D721Med (cell line): ENCODE measurements at places on chromosomes 11 and 22.

DNA sequence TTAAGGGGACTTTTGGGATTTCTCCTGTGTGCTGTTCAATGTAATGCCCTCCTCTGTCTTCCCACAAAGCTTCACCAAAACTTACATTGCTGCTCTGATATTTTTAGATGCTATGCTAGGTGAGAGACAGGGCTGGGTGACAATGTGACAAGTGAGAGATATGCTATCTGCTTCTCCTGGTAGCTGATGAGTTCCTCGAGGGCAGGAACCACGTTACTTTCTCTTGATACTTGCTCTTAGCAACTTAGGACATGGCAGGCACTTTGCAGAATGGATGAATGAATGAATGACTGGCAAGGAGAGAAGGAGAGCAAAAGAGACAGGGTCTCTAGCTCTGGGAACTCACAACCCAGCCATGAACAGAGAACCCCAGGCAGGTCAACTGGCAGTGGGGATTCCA is 115.4 kb downstream of the C11orf58 start:
- DNase-seq = no peak

- no peak for DNase-seq
Measured at GRCh38 chr22:35630387-35630793, 13.3 kb upstream of the MB start.

- no peak for DNase-seq
Measured at GRCh38 chr11:12696911-12697581, 22.8 kb downstream of the TEAD1 start.

- no peak for DNase-seq
Measured at GRCh38 chr22:42194953-42195352, 64.3 kb upstream of the CYP2D6 start.

GRCh38 chr22:44085743-44086270 is 61.7 kb downstream of the PARVB start:
- no peak for DNase-seq

- DNase-seq = no peak
Measured at GRCh38 chr11:127332896-127333295, 332.3 kb upstream of the KIRREL3 start.

DNA sequence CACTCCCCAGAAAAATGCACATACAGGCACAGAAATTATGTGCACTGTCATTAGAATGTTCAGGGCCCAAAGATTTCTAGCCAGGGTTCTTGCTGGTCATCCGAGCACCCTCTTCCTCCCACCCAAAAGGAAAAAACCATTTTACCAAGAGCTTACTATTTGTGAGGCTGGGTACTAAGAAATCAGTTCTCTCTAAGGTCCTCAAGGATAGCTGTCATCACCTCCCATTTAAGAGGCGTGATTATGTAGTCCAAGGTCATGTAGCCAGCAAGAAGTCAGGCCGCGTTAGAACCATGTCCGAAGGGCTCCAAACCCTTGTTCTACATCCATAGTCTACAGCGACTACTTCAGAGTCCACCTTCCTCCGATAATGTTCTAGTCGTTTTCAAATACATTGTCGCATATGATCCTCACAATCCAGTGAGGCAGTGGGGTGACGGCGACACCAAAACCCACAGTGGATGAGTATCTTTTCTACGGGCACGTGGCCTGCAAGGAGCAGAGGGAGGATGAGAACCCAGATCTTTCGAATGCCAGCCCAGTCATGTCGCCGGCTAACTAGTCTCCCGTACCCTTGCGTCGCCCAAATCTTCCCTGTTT is 634 bp downstream of the TIMM8B start:
- DNase-seq = no peak

DNA sequence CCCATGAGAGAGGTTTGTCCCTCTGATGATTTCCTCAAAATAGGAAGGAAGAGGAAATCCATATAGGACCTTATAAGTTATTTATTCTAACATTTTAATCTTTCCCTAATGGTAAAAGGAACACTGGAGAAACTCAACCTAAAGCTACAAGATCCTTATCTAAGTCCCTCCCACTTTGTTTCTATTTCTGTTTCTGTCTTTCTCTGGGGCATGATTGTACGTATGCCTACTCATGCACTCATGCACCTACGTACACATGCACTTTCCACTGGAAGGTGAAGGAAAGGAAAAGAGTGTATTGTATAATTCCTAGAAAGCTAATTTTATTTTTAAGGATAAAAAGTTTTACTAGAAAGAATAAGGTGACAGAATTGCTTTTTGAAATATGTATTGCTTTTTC is 125.0 kb downstream of the RAB38 start:
- no peak for DNase-seq

GRCh38 chr11:56948991-56949515 is 39.7 kb upstream of the OR5AK2 start:
- DNase-seq = no peak

DNA sequence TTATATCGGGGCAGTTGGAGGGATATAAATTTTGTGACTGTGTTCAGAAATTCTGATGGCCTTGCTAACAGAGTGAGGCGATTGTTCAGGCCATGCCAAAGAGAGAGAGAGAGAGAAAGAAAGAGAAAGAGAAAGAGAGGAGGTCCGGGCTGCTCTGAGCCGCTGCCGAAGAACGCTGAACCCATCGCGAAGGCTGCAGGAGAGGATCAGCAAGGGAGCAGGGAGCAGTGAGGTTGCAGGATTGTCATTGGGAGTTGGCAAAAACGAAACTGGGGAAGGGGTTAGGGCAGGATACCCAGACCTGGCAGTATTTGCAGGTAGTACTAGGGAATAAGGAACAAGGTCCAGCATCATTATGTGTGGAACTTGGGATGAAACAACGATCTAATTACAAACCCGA is 537.1 kb downstream of the INSC start:
- DNase-seq = no peak

DNA sequence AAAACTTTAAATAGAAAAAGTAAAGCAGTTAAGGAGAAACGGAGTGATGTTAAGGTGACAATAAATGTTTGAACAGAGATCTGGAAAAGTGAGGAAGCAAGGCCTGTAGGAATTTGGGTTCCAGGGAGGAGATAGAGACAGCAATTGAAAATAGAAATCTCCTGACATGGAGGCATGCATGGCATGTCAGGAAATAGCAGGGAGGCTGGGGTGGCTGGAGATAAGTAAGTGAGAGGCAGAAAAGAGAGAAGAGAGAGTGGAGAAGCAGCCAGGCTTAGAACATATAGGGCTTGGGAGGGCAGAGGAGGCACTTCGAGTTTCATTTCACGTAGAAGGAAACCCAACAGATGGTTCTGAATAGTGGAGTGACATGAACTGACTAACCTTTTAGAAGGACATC is 185.5 kb downstream of the LRRC4C start:
- no peak for DNase-seq

DNA sequence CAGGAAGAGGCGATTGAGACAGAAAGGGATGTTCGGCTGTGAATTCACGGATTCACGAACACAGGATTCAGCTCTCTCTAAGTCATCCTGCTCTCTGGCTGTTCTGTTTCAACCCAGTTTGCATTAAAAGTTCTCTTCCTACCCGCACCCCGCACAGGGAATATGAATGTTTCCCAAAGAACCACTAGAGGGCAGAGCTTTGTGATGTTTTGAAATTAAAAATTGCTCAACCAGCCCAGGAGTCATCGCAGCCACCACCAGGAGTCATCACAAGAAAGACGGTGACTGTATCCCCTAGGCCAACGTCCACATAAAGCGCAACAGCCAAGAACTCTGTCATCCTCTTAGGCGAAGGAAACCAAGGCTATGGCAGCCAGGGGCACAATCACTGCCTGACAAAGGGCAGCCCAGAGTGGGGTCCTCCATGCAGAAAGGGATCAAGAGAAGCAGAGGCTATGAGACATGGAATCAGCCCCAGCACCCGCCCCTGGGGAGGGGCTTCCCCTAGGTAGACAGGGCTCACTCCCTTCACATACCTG is 122.4 kb downstream of the WT1 start:
- no peak for DNase-seq

GRCh38 chr11:57210781-57211180 is 26.3 kb downstream of the APLNR start:
- DNase-seq = no peak

GRCh38 chr11:33725496-33725895 is 10.7 kb downstream of the CD59 start:
- DNase-seq = no peak

GRCh38 chr11:120285256-120285655 is 39.8 kb upstream of the TLCD5 start:
- DNase-seq = no peak

- DNase-seq = no peak
Measured at GRCh38 chr11:62680825-62681240, 2.0 kb upstream of the UBXN1 start.

- DNase-seq = no peak
Measured at GRCh38 chr11:69840371-69841169, 21.4 kb upstream of the FGF3 start.

DNA sequence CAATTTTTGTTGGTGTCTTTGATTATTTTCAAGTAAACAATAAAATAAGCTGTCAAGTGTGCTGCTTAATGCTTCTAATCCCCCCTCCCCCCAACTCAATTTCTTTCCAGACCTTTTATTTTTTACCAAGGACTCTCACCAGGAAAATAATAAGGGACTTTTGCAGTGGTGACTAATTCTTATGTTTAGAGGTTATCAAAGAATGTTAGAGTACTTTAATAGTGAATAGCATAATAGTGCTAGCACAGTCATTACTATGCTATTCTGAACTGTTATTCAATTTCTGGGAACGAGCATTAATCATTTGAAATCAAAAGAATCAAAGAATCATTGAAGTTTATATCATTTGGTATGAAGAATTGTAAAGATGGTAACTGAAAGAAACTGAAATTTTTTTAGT is 251.4 kb downstream of the DDX10 start:
- DNase-seq = no peak

DNA sequence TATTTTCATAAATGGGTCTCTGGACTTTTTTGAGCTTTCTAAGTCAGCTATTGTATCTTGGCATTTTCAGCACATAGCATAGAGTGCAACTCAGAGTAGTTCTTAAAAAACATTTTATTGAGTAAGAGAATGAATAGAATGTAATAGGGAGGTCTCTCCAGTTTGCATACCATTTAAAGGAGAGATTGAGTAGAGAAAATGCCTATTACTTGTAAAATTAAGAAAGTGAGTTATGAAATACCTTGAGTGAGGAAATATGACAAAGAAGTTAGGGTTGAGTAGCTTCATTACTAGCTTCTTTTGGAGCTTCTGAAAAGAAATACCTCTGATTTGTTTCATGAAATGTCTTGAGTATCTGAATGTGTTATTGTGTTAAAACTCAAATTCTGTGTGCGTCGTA is 140.0 kb downstream of the AASDHPPT start:
- DNase-seq = no peak

GRCh38 chr11:16604794-16605388 is 133.6 kb upstream of the C11orf58 start:
- DNase-seq = no peak

DNA sequence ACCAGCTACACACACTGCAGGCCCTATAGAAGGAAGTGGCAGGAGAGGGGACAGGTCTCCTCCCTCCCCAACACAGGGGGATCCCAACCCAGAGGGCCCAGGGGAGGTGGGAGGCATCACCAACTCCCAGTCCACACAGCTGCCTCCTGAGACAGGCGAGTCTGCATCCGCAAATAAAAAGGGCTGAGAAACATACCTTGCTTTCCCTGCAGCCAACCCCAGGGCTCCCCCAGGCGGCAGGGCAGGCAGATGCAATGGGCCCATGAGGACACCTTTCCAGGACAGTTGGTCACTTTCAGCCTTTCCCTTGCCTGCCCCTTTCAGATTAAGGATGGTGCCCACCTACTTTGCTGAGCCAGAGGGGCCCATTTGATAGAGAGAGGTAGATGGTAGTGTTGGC is 180.0 kb downstream of the BRD1 start:
- no peak for DNase-seq

DNA sequence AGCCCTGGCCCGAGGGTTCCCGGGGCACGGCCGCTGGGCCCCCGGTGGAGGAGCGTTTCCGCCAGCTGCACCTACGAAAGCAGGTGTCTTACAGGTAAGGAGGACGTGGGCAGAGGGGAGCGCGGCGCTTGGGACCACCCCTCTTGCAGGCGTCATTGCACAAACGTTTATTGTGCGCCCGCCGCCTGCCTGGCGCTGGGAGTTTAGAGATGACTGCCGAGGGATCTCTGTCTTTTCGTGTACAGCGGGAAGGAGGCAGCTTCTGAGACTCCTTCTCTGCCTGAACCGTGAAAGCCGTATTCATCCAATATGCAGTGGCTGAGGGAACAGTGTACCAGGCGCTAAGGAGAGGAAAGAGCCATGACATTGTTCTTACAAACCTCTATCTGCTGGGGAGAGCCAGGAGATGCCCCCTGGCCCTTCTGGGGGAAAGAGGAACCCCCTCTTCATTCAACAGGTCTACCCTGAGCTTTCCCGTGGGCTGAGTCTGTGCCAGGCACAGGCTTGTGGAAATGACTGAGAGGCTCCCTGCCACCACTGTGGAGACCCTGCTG is 13.8 kb upstream of the DGKZ start:
- no peak for DNase-seq

- DNase-seq = no peak
Measured at GRCh38 chr11:70734379-70734778, 336.1 kb downstream of the CTTN start.

GRCh38 chr22:45077286-45077685 is 67.5 kb upstream of the PHF21B start:
- no peak for DNase-seq

GRCh38 chr11:128594226-128594625 is 6.9 kb upstream of the ETS1 start:
- DNase-seq = no peak

DNA sequence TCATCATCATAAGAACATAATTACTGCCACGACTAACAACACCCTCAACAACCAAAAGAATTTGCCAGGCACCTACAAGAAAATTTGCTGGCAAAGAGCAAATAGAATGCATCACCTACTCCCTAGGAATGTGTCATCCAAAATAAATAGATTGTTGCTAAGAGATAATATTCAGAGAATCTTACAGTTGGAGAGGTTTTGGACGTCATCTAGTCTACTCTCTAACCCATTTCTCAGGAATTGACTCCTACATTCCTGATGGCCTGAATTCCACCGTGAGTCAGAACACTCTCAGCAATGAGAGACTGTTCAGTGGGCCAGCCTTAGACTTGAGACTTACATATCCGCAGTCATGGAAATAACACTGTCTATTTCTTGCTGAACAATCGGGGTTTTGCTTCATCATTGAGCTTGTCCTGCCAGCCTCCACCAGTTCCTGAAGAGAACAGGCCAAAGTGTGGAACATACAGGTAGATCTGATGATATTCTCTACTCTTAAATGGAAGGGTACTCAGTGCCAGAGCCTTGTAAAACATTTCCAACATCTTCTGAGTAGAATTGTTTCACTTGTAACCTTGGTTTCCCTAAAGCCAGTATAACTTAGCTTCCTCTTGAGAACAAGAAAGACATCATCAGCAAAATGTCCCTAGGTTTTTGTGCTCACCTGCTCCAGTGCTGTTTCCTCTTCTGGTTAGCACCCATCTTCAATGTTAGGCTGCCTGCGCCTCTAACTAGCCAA is 8.3 kb downstream of the KIRREL3 start:
- DNase-seq = no peak

GRCh38 chr11:94511932-94512781 is at the start of gene C11orf97:
Gene C11orf97, plus strand, starts transcription at chr11:94512461. Its CDS starts 68 bp downstream, at chr11:94512529.
- DNase-seq = no peak

GRCh38 chr11:3836903-3837302 is 3.9 kb downstream of the RHOG start:
- no peak for DNase-seq
